ENCODE measurements at places on chromosomes 5 and 9.
A peak's percentile ranks its signal among the peaks of the same experiment; 100 is the strongest.

DNA sequence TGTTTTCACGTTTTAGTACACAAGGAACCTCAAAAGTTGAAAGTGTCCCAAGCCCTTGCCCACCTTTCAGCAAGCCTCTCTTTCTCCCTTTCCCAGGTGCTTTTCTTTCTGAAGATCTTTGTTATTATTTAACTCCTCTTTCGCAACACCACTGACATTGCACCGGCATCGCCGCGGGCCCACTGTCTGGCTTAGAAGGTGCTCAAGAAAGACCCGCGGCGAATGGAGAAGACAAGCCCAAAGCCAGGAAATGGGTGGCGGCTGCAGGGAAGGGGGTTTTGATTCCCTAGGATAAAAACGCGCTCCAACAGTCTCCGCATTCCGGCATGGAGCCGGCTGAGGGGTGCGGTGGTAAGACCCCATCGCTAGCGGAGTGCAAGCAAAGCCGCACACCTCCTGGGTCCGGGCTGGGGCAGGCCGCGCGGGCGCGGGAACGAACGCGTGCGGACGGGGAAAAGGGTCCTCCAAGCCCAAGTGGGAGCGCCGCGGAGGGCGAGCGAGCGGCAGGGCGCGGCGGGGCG lies 404 bp upstream of the AFAP1L1 start:
- DNase-seq: no peak

DNA sequence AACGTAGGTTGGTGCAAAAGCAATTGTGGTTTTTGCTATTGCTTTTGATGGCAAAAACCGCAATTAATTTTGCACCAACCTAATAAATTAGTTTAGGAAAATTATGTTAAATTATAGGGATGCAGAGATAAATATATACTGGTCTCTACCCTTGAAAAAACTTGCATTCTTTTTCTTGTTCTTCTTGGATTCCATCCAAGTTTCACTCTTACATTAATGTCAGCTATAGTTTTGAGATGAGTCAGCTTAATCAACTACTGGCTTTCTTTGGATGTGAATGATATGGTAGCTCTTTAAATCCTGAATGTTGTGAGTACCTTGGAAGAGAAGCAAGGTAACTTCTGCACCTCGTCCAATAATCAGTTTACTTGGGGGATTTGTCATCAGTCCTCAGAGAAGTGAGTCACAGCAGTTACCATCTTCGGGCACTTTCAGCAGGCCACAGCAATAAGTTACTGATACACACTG lies 549.0 kb upstream of the ZNF608 start:
- DNase-seq: no peak

GRCh38 chr9:137679695-137680305 lies 61.0 kb downstream of the EHMT1 start:
- no peak for DNase-seq

GRCh38 chr5:21665524-21665923 lies 1187.6 kb downstream of the CDH12 start:
- DNase-seq: no peak

GRCh38 chr5:75450069-75450468 lies 61.4 kb downstream of the CERT1 start:
- no peak for DNase-seq

GRCh38 chr5:16456103-16456832 lies 9.3 kb downstream of the ZNF622 start:
- DNase-seq: peak; percentile 58

DNA sequence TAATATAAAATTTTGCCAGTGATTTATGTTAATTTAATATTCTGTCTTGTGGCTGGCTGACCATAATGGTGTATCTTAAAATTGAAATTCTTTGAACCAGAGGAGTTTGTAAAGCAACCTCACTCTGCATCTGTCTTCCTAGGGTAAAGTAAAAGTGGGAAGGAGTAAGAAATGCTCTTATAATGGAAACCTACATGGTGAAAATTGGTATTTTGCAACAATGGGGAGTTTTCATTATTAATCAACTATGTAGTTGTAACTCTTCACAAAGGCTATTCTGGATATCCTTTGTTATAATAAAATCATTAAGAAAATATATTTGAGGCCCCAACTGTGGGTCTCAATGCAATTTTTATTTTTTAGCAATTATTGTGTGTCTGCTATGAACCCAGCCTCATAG lies 44.2 kb downstream of the SNX30 start:
- no peak for DNase-seq

DNA sequence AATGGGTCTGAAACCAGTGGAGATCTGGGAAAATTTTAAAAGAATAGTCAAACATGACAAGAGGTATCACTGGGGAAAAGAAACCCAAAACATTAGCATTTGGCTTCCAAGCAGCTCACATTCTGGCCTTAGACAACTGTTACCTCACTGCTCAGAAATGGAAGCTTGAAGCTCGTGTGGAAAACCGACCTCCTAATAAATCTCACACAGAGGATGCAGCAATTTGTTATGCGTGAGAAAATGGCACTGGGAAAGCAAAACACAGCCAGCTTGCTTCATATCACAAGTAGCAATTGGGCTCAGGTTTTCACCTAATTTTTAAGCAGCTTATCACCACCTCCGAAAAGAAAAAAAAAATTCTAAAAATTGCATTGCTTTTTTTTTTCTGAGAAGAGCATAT lies 103.3 kb upstream of the TAS2R1 start:
- DNase-seq: no peak

- no peak for DNase-seq
These were observed 1.0 kb downstream of the KLF4 start for GRCh38 chr9:107488375-107489143.

DNA sequence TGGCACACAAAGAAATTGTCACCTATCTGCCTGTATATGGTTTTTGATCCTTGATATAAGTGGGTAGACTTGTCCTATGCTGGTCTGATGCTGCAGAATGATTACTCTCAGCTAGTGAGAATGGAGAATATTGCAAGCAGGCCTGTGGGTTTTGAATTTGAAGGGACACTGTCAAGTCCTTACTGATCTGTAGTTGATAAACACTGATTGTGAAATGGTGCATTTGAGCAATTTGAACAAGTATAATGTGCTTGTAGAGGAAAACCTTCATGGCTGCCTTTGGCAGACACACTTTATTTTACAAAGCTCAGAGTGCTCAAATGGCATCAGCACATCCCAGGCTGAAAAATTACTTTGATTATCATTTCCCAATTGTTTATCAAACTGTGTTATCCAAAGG lies 9.3 kb downstream of the ENTREP1 start:
- no peak for DNase-seq

GRCh38 chr5:111765613-111766571 lies 8.9 kb upstream of the NREP start:
- DNase-seq: no peak

DNA sequence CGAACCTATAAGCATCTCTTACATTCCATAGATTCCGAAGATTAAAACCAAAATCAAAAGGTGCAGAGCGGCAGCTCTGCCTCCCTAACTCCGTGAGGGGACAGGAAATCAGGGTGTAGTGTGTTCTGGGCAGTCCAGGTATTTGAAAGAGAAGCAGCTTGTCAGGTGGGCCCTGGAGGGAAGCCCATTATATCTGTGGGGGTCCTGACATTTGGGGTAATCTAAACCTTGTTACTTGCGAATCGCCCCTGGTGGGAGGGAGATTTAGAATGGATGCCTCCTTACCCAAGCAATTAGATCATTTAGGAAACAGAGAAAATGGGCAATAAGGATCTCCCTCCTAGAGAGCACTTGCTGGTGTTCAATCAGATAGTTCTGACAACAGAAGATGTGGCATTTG lies 126.9 kb downstream of the EFNA5 start:
- no peak for DNase-seq

GRCh38 chr5:92548346-92548745 lies 1032.7 kb downstream of the NR2F1-AS1 start:
- no peak for DNase-seq

DNA sequence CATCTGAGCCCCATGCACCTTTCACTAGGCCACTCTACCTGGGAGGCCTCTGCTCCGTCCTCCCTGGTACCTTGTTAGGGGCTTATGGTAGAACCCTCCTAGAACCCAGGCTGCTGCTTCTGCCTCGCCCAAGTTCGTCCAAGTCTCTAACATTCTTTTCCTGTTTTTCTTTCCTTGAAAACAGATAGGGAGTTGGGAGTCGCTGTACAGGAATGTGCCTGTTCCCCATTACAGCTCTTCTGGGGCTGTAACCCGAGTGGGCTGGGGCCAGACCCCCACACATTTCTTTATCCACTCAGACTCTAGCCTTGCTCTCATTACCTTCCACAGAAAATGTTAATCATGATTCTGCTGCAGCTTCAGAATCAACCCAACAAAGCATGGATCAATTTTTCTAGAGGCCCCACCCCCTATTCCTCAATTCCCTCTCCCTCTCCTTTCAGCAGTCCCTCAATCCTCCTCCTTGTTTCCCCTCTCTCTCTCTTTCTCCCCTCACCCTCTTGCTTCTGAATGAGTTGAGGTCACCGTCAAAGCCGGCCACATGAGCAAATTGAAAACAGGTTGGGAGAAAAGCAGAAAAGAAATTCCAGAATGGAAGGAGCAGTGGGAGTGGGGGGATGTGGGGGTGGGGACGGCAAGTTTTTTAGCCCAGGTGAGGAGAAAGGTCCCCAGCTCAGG lies 193.8 kb upstream of the TRIM32 start:
- DNase-seq: no peak

DNA sequence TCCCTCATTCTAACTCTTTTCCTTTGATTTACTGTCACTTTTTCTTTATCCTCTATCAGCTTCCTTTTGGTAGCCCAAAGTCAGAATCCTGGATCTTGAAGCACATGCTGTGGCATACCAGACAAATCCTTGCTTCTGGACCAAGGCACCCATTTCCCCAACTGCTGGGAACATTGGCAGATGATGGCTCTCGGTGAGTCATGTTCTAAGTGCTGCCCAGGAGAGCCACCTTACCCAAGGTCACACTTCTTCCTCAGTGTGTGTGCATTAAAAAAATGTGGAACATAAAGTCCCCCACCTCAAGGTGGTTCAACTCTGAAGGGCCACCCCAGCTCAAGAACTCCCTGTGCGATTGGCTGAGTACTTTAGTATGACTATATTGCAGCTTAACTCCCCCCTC lies 141.4 kb upstream of the PUM3 start:
- no peak for DNase-seq

- DNase-seq: no peak
These were observed 69.9 kb upstream of the SELENOP start for GRCh38 chr5:42881416-42882117.

DNA sequence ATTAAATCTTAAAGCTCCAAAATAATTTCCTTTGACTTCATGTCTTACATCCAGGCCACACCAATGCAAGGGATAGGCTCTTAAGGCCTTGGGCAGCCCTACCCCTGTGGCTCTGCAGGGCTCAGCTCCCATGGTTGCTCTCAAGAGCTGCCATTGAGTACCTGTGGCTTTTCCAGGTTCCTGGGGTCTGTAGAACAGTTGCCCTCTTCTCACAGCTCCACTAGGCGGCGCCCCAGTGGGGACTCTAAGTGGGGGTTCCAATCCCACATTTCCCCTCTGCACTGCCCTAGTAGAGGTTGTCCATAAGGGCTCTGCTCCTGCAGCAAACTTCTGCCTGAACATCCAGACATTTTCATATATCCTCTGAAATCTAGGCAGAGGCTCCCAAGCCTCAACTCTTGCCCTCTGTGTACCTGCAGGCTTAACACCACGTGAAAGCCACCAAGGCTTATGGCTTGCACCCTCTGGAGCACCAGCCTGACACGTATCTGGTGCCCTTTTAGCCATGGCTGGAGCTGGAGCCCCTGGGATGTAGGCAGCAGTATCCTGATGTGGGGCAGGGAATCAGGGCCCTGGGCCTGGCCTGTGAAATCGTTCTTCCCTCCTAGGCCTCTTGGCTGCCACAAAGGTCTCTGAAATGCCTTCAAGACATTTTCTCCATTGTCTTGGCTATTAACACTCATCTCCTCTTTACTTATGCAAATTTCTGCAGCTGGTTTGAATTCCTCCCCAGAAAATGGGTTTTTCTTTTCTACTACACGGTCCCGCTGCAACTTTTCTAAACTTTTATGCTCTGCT lies 185.1 kb downstream of the SMARCA2 start:
- no peak for DNase-seq

GRCh38 chr9:22452415-22453010 lies 5.9 kb downstream of the DMRTA1 start:
- DNase-seq: peak; percentile 33

DNA sequence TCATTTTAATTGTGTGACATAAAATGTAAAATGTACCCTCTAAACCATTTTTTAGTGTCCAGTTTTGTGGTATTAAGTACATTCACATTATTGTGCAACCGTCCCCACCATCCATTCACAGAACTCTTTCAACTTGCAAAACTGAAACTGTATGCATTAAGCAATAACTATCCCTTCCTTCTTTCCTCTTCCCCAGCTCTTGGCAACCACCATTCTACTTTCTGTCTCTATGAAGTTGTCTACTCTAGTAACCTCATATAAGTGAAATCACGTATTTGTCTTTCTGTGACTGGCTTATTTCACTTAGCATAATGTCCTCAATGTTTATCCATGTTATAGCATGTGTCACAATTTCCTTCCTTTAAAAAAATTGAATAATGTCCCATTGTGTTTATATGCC lies 142.4 kb downstream of the C9orf152 start:
- DNase-seq: no peak

GRCh38 chr5:179233909-179234562 lies 111.2 kb downstream of the ADAMTS2 start:
- DNase-seq: no peak

DNA sequence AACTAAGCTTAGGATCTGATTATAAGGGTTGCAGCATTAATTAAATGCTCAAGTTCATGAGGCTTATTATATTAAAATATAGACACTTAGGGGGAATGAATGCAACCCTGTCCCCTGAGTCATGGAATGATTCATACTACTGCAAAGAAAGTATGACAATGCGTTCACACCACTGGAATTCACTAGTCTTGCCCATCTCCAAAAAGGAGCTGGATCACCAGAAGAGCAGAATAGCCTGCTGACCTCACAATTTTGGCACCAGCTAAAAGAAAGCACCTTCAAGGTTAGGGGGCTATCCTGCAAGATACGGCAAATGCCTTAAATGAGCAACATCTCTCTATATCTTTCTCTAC lies 32.0 kb upstream of the TMED7 start:
- DNase-seq: no peak

- no peak for DNase-seq
These were observed 14.2 kb upstream of the NRARP start for GRCh38 chr9:137316012-137316981.

Measured in smooth muscle cell of the brain vasculature (primary cell).